ENCODE measurements at places on chromosomes 7 and 10. TPM values are rescaled to one million over a fixed set of nuclear protein-coding genes. Genes with fewer than 3 reads are reported as not detected.

- DNase-seq: no peak
Measured at GRCh38 chr10:95411635-95412034, 120.8 kb upstream of the PDLIM1 start.

DNA sequence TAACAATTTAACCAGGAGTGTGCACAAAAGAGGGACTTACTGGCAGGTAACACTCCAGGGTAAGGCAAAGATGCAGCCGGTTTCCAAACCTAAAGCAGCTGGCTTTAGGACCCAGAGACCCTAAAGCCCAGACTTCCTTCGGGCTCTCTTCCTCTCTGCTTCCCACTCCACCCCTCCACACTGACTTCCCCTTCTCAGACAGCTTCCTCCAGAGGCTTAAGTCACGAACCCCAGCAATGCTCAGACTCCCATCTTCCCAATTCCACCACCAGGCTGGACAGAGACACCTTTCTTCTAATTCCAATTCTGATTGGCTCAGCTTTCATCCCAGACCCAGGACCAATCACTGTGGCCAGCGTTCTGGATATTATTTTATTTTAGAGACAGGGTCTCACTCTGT is 24.8 kb downstream of the STYXL1 start:
- DNase-seq: no peak

GRCh38 chr10:131148270-131148669 is 163.3 kb downstream of the TCERG1L start:
- DNase-seq: no peak

DNA sequence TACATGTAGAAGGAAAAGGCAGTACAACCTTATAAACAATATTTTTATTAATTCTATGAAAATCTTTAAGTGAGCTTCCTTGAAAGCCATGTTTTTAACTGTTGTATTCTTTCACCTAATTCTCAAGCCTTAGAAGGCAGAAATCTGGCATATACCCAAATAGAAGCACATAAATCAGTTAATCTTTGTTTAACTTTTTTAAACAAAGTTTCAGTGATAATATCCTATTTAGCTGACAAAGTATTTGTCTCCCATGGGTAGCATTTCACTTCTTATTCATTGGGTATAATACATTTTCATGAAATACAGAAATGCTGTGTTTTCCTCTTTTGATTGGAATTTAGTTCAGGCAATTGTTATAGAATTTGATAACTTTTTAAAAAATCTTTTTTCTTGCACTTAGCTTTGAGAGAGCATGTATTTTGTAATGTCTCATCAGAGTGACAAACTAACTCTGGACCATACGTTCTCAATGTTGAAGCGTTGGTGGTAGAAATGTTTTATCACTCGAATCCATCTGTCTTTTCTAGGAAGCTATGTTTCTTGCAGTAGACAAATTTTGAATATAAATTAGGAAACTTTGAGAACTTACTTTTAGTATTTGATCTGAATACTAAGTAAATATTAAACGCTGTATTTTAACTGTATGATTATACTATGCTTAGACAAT is 78.1 kb downstream of the CREM start:
- no peak for DNase-seq

DNA sequence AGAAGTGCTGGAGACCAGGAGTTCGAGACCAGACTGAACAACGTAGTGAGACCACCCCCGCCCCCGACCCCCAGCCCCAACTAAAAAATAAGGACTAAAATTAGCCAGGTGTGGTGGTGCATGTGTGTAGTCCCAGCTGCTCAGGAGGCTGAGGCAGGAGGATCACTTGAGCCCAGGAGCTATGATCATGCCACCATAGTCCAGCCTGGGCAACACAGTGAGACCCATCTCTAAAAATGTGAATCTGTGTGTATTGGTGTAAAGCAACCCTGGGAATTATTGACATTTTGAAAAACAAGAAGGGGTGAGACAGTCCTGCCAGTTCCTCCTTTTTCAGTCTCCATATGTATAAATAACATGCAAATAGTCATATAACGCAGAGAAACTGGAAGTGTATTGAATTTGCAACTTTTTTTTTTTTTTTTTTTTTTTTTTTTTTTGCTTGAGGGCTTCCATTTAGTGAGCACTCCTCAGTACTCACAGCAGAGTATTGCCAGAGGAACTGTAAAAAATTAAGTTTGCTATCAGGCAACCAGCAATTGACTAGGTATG is 3.4 kb upstream of the ITGB1 start:
- no peak for DNase-seq

DNA sequence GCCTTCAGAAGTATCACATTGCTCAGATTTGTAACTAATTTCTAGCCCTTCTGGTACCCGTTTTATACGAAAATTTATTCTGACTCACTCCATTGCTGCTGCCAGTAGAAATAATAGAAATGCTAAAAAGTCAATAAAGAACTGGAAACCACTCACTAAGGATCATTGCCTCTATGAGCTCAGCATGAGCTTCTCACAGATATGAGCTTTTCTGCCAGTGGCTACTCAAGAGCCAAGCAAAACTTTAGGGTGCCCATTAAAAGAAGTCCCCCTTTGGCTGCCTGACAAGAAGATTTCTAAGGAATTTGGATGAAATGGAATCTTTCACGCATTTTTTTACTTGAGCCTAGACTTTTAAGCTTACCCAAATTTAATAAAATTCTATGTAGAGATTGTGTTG is 52.5 kb downstream of the GPR37 start:
- no peak for DNase-seq

DNA sequence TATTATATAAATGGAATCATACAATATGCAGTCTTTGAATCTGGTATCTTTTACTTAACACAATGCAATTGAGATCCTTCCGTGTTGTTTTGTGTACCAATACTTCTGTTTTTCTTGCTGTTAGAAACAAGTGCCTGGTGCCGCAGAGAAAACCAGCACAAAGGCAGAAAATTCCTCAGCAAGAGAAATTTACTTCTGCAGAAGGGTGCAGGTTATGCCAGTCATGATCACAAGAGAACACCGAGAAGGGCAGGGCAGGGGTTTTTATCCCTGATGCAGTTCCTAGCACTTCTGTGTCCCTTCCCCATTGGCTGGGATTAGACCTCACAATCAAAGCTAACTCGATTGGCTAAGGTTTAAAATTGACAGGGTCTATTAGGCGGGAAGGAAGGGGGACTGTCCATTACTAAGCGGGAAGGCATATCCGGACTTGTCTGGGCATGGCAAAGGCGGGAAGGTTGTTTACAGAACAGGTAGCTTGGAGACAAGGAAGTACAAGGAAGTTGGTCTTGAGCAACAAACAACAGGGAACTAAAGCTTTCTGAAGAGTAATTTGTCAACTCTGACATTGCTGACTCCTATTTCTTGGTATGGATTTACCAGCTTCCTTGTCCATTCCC is 2.4 kb upstream of the ZNF33B start:
- peak; percentile 97 for DNase-seq

DNA sequence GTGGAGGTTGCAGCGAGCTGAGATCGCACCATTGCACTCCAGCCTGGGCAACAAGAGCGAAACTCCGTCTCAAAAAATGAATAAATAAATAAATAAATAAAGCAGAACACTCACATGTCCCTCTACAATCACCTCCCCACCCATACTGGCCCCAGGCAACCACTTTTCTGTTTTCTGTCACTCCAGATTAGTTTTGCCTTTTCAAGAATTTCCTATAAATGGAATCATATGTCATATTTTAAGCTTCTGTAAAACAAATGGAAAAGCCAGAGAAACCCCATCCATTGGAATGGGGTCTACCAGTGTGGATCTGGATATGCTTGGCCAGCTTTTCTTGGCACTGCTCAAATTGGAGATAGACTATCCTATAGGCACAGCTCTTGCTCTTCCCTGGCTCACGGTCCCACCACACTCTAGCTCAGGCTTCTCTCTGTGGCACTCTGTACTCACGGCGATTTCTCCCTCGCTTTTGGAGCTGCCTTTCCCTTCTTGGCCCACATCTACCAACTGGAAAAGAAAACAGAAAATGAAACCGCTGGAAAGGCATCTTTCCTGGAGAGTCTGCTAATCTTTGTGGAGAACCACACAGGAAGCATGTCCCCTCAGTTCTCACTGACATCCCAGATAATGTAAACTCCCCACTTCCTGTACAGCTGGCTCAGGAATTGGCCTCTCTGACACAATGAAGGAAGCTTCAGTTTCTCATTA is 210.1 kb downstream of the JCAD start:
- DNase-seq: no peak

DNA sequence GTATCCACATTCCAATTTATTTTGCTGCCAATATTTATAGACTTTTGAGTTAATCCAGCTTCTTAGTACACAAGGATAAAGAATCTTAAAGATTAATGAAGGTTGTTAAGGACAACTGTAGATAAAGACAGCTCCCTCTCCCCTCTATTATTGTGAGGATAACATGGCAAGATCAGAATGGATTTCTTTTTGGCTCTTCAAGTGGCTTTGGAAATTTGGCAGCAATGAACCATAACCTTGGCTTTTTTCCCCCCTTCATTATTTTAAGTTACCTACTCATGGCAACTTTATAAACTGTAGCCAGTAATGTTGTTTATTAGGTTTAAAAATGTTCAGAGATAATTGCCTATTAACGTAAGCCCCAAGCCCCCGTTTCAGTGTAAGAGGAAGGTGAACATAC is 131.1 kb upstream of the SLC26A5 start:
- DNase-seq: no peak

FLNC gene
- 0.64 TPM for total RNA-seq

NPTX2 gene
- total RNA-seq: 0.13 TPM

ZNHIT1 gene
- 72.7 TPM for total RNA-seq

GSDME gene
- 63.7 TPM for total RNA-seq

ZNF736 gene
- 9.7 TPM for total RNA-seq

Measured in bronchial epithelial cell (primary cell).